ENCODE measurements at places on chromosomes 16 and 17.

GRCh38 chr17:77802333-77802615 is 156.2 kb upstream of the TNRC6C start:
- DNase-seq = no peak

- DNase-seq = no peak
Measured at GRCh38 chr17:40622509-40622928, 25.1 kb downstream of the SMARCE1 start.

DNA sequence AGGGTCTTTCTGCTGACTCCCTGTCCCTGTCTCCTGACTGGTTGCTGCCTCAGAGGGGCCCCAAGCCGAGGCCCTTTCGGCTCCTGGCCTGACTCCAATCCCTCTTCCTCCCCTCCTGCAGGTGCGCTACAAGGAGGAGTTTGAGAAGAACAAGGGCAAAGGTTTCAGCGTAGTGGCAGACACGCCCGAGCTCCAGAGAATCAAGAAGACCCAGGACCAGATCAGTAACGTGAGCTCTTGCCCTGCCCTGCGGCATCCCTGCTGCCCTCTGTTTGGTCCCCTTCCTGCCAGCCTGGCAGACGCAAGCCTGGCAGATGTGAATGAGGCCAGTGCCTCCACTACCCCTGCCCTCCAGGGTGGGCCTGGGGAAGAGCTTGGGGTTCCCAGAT is 27.1 kb upstream of the LASP1NB start:
- no peak for DNase-seq

DNA sequence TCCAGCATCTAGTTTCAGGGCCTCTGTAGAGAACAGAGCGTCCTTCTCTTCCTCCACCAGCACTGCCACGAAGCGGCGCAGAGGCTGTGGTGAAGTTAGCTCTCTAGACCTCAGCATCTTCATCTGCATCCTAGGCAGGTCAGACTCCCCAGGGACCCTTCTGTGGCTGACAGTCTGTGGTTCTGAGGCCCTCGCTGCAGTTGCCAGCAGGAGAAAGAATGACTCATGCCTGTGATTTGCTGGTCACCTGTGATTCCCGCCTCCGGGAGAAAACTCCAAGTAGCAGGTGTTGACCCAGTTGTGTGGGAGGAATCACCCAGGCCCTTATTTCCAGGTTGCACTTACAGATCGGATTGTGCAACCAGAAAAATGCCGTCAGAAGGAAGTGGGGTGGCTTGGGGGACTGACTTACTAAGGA is 117.3 kb upstream of the CACNG5 start:
- no peak for DNase-seq

DNA sequence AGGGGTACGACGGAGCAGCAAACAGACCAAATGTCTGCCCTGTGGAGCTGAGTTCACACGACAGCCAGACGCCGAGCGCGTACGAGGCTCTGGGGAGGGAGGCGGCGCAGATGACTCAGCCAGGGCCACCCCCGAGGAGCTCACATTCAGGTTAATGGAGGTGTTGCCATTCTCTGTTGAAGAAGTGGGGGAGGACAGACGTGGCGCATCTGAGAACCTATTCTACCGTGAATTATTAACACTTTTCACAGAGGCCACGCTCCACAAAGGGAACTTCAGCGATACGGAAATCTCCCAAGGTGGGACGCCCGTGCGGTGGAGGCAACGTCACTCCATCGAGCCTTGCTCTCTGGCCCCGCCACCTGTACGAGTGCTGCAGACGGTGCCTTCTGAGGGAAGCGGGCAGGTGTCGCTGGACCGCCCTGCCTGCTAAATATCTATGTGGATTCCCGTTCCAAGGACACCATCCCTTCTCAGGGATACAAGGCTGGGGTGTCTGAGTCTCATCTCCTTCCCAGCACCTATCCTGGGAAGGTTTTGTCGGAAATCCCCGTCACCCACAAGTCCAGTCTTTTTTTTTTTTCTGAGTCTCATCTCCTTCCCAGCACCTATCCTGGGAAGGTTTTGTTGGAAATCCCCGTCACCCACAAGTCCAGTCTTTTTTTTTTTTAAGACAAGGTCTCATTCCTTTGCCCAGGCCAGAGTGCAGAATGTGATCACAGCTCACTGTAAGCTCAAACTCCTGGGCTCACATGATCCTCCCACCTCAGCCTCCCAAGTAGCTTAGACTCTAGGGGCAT is 19.0 kb downstream of the ABR start:
- DNase-seq = no peak

DNA sequence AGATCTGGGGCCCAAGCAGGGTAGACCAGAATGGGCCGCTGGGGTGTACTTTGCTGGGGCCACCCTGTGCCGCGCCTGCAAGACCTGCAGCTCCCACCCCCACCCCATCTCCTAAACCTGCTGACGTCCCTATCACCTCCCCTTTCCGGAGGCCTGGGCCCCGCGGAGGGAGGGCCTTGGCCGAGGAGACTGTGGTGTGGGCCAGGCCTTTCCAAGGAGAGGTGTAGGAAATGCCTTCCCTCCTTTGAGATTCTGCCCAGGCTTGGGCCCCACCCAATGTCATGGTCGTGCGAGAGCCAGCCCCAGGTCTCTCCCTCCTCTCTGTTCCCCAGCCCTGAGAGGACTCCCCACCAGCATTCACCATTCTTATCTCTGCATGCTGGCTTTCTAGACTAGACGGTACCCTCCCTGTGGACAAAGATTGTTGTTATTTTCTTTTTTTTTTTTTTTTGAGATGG is 3.9 kb upstream of the WFIKKN2 start:
- DNase-seq = no peak

- DNase-seq = no peak
Measured at GRCh38 chr17:40433551-40434415, 9.5 kb upstream of the IGFBP4 start.

GRCh38 chr16:75248536-75249380 is 2.7 kb downstream of the BCAR1 start:
- DNase-seq = peak; percentile 40

DNA sequence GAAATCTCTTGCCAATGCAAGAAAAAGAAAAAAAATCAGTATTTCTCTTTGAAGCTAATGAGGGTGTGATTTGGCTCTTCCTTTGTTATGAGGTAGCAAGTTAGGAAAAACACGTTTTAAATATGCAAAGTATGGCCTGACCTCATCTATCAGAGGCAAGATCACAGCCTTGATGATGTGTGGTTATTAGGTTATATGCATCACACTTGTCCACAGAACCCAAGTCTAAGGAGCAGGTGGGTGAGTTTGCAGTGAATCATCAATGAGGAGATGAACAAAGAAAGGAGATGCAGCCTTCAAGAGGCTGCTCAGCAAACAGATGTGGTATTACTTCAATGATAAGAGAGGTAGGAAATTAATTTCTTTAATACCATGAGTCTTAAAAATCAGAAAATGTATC is 594.8 kb upstream of the CDH5 start:
- DNase-seq = no peak

DNA sequence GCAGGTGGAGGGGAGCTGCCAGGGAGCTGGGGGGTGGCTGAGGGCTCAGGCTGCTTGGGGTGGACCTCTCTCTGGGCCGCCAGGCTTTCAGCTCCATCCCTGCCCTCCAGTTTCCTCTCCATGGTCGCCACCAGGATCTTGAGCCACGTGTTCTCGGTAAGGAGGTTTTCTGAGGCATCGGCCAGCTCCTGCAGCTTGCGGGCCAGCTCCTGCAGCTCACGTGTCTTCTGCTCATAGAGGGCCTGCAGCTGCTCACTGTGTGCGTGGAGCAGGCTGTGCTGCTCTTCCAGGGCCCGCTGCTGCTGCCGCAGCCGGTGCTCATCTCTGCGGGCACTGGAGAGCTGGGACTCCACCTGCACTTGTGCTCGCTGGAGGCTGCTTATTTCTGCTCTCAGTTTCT is 11.0 kb downstream of the SNN start:
- no peak for DNase-seq

DNA sequence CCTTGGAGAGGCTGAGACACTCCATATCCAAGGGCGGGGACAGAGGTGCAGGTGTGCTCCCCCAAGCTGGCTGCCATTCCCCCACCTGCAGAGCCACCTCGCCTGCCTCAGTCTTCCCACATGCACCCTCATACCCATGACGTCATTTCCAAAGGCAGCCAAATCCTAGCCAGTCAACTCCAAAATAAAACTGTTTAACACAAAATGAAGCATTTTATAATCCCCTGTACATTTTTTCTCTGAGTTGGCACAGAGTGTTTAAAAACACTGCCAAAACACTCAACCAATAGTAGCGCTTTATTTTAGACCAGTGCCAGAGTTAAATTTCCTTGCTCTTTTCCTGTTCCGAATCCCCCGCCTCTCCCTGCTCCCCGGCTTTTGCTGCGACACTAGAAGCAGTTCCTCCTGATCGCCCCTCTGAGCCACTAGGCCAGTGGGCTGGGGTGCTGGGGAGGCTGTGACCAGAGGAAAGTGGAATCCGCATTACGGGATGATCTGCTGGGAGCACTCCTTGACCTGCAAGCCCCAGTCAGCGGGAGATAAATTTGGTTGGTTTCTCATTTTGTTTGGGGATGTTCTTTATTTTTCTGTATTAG is 139.5 kb downstream of the ZNF423 start:
- no peak for DNase-seq

- DNase-seq = no peak
Measured at GRCh38 chr17:43536236-43536992, 9.7 kb downstream of the ETV4 start.

DNA sequence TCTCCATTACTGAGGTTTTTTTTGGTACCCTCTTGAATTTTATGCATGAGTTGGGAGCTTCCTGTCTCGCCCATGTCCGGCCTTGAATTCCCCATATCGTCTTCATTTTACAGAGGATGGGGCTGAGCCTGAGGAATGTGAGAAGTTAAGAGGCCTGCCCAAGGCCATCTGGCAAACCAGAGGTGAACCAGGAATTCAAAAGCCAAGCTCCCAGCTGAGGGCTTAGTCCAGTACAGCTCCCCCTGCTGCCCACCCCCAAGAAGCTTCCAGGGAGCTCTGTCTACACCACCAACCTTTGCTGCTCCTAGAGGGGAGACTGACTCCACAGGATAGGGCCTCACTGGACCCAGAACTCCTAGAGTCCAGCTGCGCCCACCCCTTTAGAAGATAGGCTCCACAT is 20.7 kb upstream of the C16orf78 start:
- no peak for DNase-seq

DNA sequence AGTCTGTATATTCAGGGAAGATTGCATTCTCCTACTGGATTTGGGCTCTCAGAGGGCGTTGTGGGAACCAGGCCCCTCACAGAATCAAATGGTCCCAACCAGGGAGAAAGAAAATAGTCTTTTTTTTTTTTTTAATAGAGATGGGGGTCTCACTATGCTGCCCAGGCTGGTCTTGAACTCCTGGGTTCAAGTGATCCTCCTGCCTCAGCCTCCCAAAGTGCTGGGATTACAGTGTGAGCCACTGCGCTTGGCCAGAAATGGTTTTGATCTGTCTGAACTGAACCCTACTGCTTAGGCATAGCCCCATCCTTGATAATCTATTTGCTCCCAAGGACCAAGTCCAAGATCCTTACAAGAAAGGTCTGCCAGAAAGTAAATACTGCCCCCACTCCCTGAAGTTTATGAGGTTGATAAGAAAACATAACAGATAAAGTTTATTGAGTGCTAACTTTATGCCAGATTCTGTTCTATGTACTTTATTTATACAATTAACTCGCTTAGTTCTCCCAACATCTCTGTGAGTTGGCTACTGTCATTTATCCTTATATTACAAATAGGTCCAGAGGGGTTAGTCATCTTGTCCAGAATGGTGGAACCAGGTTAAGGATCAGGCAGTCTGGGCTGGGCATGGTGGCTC is 13.5 kb downstream of the G6PC1 start:
- no peak for DNase-seq

DNA sequence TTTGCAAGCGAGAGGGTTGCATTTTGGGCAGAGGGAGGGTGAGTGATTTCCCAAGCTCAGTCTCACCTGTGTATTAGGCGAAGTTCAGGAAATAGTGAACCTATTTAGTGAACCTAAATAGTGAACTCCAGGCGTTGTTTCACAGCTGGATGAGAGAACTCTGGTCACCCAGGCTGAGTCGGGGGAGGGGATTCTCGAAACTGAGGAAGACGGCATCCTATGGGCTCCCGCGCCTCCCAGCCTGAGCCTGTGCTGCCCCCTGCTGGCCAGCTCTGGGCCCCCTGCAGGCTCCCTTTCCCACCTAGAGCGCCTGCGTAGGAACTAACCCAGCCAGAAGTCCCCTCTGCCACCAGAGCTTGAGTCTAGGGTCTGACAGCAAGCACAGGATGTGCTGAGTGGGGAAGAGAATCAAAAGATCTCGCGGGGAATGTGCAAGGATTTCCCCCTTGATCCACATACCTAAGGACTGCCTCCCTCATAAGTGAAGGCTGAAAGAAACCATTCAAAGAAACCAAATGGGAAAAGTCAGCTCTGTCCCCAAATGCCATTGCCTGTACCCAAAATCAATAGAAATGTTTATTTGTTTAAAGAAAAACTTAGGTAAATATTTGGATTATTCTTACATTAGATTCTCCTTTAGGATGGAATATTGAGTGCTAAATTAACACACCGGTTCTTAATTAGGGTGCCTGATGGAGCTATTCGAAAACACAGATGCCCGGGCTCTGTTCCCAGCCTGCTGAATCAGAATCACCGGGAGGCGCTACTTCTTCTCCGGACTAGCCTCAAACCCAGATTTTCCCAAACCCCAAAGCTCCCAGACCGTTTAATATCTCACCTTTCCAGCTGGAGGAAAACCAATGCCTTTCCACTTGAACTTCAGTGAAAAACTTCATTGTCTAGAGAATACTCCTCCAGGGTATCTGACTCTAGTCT is 14.8 kb upstream of the MARVELD3 start:
- peak; percentile 23 for DNase-seq

DNA sequence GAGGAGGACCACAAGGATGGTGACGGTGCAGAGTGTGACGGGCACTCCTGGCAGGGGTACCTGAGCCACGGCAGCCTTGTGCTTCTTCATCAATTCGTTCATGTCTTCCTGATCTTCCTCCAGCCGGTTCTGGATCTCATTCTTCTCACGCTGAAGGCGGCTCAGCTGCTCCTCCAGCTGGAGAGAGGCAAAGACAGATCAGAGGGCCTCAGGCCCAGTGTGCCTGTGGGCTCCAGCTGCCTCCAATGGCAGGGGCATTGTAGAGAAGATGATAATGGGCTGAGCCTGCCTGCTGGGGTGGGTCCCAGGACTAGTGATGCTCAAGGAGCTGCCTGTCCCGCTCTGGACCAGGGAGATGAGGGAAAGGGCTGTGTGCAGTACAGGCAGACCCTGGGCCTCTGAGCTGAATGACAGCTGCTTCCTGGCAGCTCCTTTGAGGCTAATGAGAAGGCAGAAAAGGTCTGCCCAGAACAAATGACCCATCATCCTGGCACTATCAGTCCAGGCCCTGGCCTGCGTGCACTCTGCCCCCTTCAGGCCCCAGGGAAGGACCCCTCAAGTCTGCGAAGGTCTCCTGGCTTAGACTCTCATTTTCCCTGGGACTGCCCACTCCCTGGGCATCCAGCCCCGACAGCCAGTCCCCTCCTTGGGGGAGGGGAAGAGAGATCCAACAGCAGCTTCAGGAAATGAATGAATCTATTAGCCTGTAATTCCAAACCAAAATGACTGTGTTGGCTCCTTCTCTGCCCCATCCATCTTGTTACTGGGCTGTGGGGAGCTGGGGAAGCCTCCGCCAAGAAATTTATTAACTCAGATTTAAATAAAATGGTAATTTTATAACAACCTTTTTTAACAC is 48.0 kb downstream of the PIPOX start:
- DNase-seq = peak; percentile 38
